AG20443 (cell line): ENCODE measurements at places on chromosomes 5 and 9.
A peak's percentile ranks its signal among the peaks of the same experiment; 100 is the strongest.

DNA sequence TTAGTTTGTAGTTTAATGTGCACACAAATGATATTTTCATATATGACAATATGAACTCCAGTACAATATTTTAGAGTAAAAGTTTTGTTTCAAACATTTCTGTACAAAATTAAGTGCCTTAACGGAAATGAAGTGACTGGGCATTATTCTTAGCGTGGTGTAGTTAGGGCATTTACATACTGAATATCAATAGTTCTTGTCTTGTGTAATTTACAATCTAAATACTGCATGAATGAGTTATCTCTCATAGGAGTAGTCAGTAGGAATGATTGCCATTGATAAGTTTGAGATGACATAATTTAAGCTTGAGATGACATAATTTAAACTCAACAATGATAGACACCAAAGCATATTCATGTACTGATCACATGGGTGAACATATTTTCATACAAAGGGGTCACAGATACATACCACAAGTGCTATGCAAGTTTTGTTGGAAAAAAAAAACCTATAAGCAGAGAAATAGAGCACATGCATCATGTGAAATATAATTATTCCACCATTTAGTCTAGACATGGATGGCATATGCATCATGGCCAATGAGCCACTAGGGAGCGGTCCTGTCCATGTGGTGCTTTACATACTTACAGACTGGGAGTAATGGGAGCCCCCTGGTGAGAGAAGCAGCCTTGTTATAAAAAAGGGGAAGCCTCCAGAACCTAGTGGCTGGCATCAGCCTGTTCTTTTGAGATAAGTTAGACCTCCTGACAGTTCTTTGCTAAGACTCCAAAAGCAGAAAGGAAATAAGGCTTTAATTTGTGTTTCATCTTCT is 1523.9 kb downstream of the MAT2B start:
- no peak for DNase-seq

DNA sequence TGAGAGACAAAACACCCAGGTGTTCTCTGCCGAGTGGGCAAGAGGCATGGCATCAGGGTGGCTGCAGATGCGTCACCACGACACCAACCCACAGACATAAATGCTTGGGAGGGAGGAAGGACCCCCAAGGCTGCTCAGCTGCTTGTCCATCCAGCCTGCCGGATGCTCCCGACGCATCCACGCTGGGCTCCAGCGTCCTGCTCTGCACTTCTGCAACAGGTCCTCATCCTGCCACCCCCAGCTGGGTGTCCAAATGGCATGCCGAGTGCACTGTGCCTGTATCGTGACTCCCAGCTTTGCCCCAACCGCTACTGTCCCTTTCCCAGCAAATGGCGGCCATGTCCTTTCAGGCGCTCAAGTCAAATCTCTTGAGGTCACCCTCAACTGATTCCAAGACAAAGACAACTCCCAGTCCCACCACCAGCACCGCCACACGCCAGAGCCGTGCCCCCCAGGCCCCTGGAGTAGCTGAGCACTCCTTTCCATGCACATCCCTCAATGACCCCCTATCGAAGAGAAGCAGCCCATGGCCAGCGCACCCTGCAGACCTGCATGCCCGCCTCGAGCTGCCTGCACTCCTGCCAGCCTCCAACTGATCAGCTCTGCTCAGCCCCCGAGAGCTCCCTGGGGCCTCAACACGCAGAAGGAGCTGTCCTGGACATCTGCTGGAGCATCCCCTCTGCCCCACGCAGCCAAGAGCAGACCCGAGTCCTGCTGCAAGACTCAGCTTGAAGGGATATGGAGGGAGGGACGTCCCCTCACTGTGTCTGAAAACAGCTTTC is 116.7 kb downstream of the ROR2 start:
- DNase-seq, result no peak

- DNase-seq, result no peak
Measured at GRCh38 chr9:126859111-126859510, 1.3 kb upstream of the ZBTB34 start.

GRCh38 chr5:78650531-78650930 is 2.0 kb upstream of the LHFPL2 start:
- DNase-seq, result no peak

DNA sequence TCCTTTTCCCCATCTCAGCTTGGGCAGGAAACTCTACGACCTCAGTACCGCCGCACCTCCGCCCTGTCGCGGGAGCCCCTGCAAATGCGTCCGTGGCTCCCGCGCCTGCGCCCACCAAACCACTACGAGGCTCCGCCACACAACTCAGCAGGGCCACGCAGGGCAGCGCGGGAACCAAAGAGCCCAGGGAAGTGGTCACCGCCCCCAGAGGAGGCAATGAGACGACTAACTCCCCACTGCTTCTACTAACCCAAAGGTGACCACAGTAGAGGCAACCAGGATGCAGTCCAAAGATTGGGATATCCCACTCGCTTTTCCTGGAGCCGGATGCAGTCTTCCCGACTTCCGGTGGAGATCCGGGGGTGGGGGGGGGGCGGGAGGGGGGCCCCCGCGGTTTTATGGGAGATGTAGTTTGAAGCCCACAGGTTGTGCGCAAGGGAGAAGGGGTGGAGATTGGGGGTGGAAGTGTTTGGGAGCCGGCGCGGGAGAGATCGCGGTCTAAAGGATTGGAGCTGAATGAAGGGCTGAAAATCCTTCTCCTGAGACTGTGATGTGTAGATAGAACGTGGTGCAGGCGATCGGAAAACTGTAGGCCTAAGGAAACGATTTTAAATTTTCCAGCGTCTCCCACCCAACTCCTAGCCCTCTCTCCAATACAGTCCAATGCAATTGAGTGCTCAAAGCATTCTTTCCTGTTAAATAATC is at the start of gene NUDT12:
Gene NUDT12 (minus strand): TSS at position 337 of the 705 bp plus-strand sequence. CDS start 2,541 bp downstream, outside the sequence.
- peak; percentile 96 for DNase-seq

DNA sequence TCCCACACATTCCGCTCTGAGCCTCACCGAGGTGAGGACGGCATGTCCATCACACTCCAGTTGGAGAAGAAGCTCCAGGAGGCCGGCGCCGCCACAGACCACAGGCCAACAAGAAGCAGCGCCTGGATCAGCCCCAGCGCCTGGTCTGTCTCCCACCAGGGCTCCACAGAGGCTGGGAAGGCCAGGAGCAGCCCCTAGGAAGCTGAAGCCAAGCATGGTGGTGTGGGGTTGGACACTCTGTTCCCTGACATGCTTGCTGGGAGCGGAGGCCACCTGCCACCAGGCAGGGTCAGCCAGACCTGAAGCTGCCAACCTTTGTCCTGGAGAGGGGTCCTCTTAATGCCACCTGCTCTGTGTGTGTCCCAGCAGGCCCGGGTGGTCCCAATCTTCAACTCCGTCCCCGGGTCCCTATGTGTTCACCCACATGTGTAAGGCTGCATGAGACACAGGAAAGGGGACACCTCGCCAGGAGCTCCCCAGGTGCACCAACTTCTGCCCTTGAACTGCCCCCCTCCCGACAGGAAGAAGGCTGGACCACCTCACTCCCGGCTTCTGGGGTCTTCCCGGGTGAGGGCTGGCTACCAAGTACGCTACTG is 140.1 kb upstream of the PPP1R26 start:
- DNase-seq, result no peak

DNA sequence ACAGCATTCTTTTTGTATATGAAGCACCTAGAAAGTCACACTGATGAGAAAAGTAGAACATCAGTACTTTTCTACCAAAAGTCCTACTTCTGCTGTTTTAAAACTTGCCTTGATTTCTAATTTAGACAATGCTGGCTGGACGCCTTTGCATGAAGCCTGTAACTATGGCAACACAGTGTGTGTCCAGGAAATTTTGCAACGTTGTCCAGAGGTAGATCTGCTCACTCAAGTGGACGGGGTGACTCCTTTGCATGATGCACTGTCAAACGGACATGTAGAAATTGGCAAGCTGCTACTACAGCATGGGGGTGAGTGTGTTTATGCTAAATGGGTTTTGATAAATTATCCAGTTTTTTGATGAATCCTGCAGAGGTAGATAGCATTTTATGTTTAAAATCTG is 73.5 kb downstream of the SLF1 start:
- peak; percentile 18 for DNase-seq

GRCh38 chr9:82332018-82332773 is 343.6 kb downstream of the SPATA31D1 start:
- DNase-seq, result peak; percentile 81

- DNase-seq, result no peak
Measured at GRCh38 chr5:74145951-74146350, 494.6 kb downstream of the ENC1 start.

DNA sequence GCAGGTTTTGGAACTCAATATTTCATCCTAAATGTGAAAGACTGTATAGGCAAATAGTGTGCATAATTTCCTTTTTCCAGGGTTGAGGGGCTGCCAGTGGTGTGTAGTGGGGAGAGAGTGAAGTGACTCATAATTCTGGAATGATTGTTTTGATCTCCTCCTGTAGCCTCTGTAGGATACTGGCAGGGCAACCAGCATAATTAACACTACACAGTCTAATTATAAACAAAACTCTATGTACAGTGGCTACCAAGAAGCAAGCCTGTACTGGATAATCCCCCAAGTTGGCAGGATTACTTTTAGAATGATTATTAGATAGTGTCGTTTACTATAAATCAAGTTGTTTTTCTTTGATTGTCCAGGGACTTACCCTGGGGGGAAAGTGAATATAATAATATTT is 32.2 kb downstream of the LNPEP start:
- peak; percentile 47 for DNase-seq

- no peak for DNase-seq
Measured at GRCh38 chr5:51665251-51665593, 282.0 kb downstream of the ISL1 start.
